ENCODE measurements at places on chromosomes 5 and 9.
A peak's percentile ranks its signal among the peaks of the same experiment; 100 is the strongest.

GRCh38 chr5:89847743-89848142 lies 561.8 kb downstream of the CETN3 start:
- no peak for DNase-seq

GRCh38 chr5:32990593-32991420 lies 279.7 kb downstream of the NPR3 start:
- DNase-seq = no peak

GRCh38 chr5:50763351-50763750 lies 96.9 kb downstream of the PARP8 start:
- no peak for DNase-seq

GRCh38 chr9:137009938-137010732 lies 13.8 kb upstream of the CLIC3 start:
- no peak for DNase-seq

- no peak for DNase-seq
These were observed 2.5 kb upstream of the NRARP start for GRCh38 chr9:137304383-137305059.

- DNase-seq = no peak
These were observed 88.8 kb upstream of the EQTN start for GRCh38 chr9:27385606-27386322.

- no peak for DNase-seq
These were observed 51.3 kb downstream of the LHFPL2 start for GRCh38 chr5:78597068-78597973.

DNA sequence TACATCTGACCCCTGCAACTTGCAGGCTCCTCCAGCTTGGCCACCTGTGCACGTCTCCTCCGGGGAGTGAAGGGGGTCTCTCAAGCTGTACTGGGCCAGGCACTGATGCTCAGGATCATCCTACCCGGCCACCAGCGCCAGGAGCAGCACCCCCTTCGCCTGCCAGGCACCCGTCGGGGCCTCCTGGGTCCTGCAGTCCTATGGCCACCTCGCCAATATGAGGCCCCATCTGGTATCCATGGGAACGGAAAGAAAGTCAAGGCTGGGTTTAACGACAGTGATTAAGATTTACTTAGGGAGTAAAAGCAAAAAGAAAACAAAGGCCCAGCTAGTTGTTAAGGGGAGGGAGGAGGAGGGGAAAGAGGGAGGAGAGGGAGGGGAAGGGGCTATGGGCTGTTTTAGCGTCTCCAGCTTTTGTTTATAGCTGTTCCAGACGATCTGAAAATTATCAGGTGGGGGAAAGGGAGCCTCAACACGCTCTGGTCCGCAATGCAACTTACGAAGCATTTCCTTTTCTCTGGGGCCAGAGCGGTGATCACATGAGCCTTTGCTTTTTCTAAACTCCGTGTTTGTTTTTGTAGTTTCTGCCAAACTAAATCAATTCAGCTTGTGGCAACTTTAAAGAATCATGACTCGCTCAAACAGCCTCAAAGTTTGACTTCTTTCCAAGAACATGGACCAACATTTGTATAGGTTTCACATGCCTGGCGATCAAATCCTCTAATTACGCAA lies 132.4 kb downstream of the ROR2 start:
- no peak for DNase-seq

- DNase-seq = no peak
These were observed 294.1 kb downstream of the FANCC start for GRCh38 chr9:95023217-95024003.

- no peak for DNase-seq
These were observed 36.4 kb downstream of the PHF2 start for GRCh38 chr9:93612796-93613154.

DNA sequence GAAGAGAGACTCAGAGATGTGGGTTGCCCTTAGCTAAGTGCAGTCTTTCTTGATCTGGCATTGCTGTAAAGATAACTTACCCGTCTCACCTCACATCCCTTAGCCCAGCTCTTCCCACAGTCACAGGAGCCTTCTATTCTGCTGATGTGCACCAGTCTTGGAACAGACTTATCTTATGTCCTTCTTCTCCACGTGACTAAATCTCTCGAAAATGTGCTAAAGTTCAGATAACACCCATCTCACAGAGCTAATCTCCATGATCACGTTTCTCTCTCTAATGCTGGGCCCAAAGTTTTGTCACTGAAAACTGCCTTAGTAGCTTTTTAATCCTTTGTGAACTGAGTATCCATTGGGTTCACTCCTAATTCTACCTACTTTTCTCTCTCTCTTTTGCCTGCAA lies 16.7 kb downstream of the SLC36A1 start:
- no peak for DNase-seq

DNA sequence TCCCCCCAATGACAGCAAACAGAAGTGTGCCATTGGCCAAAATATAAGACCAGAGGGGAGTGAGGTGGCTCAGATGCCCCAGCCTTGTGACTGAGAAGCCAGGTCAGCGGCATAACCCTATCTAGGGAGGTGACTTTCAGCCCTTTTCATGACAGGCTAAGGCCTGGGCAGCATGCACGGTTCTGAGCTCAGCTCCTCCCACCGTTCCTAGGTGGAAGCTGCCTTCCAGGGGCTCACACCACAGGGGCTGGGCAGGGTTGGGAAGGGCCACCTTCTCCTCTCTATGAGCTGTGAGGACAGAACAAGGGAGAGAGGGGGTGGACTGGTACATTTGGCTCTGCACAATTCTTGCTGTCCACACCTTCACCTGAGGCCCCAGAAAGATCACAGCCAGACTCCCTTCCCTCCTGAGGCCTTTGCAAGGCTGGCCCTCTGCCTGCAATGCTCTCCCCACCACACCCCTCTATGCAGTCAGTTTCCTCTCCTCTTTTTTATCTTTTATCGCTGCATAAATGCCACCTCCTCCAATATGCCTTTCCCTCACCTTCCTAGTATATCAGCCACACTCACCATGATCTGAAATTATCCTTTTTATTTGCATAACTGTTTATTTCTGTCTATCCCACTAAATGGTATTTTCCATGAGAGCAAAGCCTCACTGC lies 5.1 kb upstream of the EGR1 start:
- DNase-seq = no peak

DNA sequence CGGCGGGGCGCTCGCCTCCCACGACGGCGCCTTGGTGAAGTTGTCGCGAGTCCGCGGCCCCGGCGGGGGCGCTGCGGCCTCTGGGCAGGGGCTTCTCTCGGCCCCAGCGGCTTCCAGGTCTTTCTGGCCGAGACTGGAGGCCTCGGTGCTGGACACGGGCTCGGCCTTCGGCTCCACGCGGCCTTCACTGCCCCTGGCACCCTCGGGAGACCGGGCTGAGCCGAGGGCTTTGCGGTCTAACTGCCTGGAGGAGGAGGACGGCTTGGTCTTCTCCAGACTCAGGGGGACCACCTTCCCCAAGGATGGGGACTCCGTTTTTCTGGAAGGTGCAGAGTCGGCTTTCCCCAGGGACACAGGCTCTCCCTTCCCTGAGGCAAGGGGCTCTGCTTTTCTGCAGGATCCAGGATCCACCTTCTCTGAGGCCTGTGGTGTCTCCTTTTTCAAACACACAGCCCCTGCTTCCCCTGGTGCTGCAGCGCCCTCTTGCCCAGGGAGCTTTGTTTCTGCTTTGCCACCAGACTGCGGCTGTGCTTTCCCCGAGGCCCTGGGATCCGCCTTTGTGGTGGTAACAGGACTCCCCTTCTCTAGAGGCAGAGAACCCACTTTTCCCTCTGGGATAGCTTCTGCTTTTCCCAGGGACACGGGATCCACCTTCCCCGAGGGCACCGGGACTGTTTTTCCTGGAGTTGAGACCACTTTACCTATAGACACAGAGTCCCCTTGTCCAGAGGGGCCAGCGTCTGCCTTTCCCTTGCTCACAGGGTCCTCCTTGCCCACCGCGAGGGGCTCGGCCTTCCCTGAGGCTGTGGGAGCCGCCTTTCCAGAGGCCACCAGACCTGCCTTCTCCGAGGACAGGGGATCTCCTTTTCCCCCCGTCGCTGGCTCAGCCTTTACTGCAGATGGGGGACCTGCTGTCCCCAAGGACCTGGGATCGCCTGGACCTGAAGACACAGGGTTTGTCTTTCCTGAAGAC lies 12.3 kb downstream of the GPRIN1 start:
- DNase-seq = no peak

DNA sequence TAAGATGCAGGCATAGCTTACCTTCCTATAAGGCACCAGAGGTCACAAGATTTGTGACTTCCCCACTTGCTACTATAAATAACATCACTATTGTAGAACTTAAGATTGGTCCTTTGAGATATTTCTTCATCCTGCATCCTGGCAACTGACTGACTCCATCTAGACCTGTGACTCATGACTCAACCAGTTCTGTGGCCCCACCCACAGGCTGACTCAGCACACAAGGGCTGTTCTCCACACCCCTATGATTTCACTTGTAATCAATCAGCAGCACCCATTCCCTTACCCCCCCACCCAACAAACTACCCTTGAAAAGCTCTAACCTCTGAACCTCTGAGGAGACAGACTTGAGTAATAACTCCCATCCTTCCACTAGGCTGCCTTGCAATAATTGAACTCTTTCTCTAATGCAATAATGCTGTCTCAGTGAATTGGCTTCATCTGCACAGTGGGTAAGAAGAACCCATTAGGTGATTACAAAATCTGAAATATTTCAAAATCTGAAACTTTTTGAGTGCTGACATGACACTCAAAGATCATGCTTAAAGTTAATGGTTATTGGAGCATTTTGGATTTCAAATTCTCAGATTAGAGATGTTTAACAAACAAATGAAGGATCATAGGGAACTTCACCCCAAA lies 296.7 kb downstream of the ARL15 start:
- DNase-seq = no peak

DNA sequence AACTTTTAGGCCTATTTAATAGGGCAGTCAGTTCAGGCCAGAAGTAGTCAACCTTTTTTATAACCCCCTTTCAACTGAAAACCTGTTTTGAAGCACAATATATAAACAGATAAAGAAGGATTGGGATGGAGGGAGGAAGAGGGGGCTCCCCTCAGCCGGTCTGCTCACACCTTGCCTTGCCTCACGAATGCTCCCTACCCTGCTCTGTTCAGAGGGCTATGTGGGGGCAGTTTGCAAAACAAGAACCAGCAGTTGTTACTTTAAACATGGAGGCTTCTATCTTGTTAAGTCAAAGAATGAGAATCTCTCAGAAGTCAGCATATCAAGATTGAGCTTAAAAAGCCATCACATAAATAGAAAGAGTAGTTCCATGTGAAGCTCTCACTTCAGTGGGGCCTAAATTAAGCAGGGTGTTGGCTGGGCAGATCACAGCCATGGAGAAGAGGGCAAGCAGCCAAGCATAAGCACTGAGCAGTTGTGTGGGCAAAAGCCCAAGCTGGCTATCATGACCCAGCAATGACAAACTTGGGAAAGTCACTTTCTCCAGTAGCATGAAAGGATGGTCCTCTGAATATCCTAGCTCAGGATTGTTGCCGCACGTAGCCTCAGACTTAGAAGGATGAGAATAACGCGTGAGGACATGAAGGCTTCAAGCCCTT lies 70.6 kb downstream of the ALDH1A1 start:
- no peak for DNase-seq

GRCh38 chr9:132312873-132313272 lies 41.9 kb downstream of the SETX start:
- no peak for DNase-seq

DNA sequence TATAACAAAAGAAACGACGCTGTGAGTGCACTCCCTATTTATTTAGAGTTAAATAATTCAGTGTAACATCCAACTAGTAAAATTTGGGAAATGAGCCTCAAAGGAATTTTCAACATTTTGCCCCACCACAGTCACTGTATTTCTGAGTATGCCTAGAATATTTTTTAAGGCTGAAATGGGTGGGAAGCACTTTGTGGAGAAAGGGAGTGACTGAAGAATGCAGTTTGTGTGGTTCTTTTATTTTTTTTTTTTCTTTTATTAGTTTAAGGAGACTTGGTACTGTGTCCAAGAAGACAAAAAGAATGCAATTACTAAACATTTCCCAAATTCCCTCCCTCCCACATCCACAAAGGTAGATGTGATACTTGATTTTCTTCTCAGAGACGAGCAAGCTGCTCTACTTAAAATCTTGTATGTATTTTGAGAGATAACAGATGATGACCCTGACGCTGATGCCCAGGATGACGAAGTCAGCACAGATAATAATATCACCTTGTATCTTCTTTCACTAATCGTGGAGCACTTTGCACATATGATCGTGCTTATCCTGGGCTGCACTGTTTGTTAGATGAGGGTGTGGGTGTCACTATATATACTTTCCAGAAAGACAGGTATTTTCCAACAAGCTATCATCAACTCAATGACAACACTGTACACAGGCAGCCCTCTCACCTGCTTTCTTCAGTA lies 586.3 kb downstream of the RAB3C start:
- no peak for DNase-seq

DNA sequence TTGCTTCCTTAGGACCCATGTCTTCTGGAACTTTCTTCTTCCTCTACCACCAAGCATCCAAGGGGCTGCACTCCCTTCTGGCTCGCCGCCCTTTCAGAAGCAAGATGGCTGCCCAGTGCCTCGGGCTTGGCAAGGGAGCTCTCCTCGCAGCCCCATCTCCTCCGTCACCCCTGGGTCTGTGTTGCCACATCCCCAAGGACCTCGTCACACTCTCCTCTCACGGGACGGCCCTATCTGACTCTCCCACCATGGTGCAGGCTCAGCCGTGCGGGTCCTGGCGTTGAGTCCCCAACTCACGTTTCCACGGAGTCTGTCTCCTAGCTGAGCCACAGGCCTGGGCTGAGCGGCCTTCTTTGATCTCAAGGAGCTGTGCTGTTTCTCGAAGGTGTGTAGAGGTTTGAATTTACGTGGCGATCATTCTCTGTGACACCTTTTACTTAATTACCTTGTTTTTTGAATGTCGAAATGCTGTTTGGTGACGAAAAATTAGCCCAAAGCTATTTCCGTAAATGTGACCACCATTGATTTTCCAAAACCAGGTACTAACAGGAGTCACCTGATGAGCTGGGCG lies 15.0 kb upstream of the SCGB3A1 start:
- no peak for DNase-seq

GRCh38 chr9:100216178-100216787 lies 117.2 kb downstream of the INVS start:
- DNase-seq = peak; percentile 37

DNA sequence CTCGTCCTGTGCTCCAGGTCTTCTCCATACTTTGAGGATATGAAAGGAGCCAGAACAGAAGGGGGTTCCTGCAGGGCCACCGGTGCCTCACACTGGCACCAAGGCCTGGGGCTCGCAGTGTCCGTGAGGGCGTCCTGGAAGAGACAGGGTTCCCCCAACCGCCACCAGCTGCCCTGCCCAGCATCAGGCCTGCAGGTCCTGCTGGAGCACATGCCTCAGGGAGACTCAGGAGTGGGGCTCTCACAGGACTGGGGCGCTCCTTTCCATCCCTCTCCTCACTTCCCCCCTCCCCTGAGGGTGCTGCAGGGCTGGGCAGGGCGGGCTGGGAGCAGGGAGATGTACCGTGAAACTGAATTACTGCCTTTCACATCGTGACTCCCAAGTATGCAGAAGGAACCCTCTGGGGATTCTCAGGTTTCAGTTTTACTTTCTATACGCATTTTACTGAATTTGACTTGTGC lies 31.7 kb downstream of the CEP72 start:
- no peak for DNase-seq

DNA sequence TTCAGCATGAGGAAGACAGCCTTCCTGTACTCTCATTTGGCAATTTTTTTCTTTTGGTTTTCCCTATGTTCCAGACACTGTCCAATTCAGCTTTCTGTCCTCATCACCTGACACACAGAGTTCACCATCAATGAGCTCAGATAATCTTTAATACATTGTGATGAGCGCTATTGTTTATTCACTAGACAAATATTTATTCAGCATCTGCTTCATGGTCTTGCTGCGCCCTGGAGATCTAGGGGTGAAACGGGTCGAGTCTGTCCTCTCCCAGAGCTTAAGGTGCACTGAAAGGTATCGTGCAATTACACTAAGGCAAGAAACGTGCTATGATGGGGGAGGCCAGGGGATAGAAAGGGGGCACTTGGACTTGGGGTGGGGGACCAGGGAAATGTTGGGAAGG lies 281.6 kb downstream of the ZSWIM6 start:
- DNase-seq = no peak

- no peak for DNase-seq
These were observed 171.6 kb downstream of the TARS1 start for GRCh38 chr5:33612386-33612785.

Data from stimulated activated CD8-positive, alpha-beta memory T cell treated with anti-CD3 and anti-CD28 coated beads, Interleukin-15, amount 100 ng/mL, for 1 hour (primary cell).